ENCODE measurements at places on chromosomes 12 and 14. TPM values are rescaled to one million over a fixed set of nuclear protein-coding genes. Genes with fewer than 3 reads are reported as not detected.

GRCh38 chr12:1932264-1932777 lies 13.9 kb upstream of the CACNA2D4 start:
- DNase-seq: peak; percentile 87

- no peak for DNase-seq
Measured at GRCh38 chr14:61747342-61747741, 14.9 kb upstream of the SNAPC1 start.

GRCh38 chr12:92337128-92337527 lies 191.5 kb upstream of the BTG1 start:
- DNase-seq: no peak

Gene IFNG-AS1
- not detected for total RNA-seq

- DNase-seq: no peak
Measured at GRCh38 chr14:30191639-30192279, 264.1 kb upstream of the PRKD1 start.

- DNase-seq: no peak
Measured at GRCh38 chr14:84068288-84068687, 1461.7 kb upstream of the FLRT2 start.

DNA sequence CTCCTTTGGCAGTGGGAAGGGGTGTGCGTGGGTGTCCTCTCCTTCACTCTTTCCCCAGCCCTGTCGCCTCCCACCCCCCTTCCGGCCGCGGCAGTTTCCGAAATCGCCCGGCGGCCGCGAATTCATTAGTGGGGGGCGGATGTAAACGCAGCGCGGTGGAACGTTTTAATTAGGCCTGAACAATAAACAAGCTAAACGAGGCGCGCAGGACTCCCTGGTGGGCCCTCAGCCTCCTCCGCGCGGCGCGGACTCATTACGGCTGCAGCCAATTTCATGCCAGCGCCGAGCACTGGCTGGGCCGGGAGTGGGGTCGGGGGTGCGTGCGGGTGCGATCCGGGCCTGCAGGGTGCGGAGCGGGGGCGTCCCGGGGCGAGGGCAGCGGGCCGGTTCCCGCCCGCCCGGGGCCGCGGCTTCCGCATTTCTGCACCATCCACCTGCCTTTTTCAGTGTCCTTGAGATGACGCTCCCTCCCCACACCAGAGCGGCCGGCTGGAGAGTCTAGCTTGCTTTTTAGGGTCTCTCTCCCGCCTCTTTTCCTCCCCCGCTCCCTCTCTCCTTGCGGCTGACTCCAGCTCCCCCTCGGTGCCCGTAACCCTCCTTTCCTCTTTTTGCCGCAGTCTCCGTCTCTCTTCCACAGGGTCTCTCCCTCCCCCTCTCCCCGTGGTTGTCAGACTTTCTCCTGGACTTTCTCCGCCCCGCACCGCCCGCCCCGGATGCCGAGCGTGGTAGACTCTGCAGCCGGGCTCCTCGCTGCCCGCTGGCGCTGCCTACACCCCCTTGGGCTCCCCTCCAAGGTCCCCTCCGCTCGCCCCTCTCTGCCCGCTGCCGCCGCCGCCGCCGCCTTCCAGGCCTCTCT lies at the start of gene CISTR:
TSS of gene CISTR (minus strand) at position 644 of the 856 bp plus-strand sequence.
- no peak for DNase-seq

- peak; percentile 77 for DNase-seq
Measured at GRCh38 chr12:131687346-131688125, 23.4 kb upstream of the SFSWAP start.

Gene TSFM
- 32.7 TPM for total RNA-seq

Gene NABP2
- 18.2 TPM for total RNA-seq

GRCh38 chr12:94831081-94831751 lies 172.3 kb downstream of the NDUFA12 start:
- no peak for DNase-seq

GRCh38 chr14:77053046-77053841 lies 24.7 kb upstream of the IRF2BPL start:
- DNase-seq: no peak

Gene ACRBP
- total RNA-seq: 2.5 TPM

Gene NPAS3
- total RNA-seq: 3.6 TPM

Gene CHMP4A
- total RNA-seq: 58.7 TPM

- DNase-seq: no peak
Measured at GRCh38 chr14:57930241-57930975, 64.5 kb upstream of the SLC35F4 start.

Gene TECPR2
- 29.5 TPM for total RNA-seq

- no peak for DNase-seq
Measured at GRCh38 chr12:47223031-47223847, 143.5 kb upstream of the AMIGO2 start.

DNA sequence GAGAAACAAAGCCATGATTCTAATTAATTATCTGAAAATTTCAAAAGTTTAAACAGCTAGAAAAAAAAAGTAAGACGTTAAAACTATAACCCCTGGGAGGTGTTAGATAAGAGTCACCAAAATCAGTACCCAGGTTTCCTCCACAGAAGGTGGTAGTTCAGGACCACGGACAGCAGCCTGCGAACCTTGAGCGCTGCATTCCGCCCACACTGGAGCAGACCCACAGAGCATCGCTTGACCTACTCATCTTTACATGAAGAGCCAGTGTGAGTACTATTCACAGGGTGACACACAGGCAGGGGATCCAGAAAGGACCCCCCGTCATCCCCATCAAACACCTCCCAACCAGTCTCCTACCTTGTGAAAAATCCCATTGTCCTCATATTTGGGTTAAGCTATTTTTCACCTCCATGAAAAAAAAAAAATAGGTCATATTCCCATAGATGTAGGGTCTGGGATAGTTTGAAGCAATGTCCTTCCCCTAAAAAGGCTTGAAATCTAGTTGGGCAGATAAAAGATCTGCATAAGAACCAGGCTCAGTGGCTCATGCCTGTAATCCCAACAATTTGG lies 8.8 kb upstream of the CHGA start:
- no peak for DNase-seq

All from mesenteric fat pad (tissue), 1 donor.